ENCODE measurements at places on chromosomes 12 and 14.
A peak's percentile ranks its signal among the peaks of the same experiment; 100 is the strongest.

- DNase-seq: peak; percentile 46
Measured at GRCh38 chr12:3752741-3753486, at the start of gene CRACR2A. Gene CRACR2A (minus strand): TSS chr12:3753109. CDS start chr12:3696999, 56,110 bp downstream.

DNA sequence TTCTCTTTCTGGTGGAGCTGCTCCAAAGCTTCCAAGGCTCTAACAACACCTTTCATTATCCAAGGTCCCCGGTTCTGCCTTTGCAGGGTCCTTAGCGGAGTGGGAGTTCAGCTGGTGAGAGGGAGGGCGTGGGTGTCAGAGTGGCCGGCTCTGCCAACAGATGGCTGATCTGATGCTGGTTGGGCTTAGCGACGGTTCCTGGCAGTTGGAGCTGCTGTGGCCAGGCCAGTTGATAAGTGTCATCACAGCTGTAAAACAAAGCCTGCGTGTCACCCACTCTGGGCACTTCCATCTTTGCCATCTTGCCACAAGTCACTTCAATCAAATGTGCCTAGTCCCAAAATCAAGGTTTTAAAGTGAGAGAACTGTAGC, 36.3 kb downstream of the RIN3 start:
- peak; percentile 47 for DNase-seq

- DNase-seq: no peak
Measured at GRCh38 chr14:64696355-64696857, 7.8 kb upstream of the PLEKHG3 start.

DNA sequence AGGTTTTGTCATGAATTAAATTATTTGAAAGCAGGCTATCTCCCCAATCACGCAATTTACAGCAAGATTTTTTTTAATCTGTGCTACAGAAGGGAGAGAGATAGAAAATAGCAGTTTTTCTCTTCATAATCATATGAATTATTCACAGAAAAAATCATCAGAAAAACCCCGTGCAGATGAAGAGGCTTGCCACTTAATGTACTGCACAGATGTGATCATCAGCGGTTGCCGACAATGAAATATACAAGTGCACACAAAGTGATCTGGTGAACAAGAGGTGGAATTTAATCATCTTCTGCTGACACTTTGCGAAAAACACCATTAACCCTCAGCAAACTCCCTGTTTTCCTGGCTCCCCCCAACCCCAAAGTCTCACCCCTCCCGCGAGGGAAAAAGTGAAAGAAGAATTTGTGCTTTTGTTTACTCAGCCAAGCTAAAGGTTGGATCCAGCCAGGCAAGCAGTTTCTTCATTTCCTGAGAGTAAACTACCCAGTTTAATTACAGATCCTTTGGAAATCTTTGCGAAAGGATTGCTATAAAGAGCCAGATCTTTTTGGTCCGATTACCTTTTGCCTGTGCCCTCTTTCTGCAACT, 3.1 kb upstream of the LMO3 start:
- no peak for DNase-seq

DNA sequence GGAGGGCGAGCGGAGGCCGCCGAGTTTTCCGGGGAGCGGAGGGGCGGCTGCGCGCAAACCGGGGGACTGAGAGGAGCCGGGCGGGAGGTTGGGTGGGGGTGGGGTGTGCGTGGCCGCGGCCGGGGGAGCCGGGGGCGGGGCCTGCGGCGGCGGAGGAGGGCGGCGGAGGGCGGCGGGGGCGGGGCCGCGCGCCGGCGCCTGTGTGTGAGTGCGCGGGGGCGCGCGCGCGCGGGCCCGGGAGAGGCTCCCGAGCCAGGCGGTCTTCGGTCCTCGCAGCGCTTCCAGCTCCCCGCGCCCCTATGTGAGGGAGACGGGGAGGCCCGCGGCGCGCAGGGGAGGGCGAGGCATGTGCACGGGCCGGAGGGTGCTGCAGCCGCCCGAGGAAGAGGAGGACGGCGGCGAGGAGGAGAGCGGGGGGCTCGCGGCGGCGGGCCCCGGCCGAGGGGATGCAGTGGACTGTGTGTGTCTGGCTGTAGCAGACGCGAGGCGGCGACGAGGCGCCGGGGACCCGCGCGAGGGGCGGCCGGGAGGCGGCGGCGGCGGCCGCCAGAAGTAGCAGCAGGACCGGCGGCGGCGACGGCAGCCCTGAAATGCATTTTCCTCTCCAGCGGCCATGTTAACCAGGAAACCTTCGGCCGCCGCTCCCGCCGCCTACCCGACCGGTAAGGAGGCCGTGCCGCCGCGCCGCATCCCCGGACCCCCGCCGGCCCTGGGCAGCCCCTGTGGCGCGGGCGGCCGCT, at the start of gene DYRK2:
TSS of gene DYRK2 (plus strand) at position 225 of the 740 bp plus-strand sequence. CDS start at position 614, 389 bp downstream.
- DNase-seq: peak; percentile 46

DNA sequence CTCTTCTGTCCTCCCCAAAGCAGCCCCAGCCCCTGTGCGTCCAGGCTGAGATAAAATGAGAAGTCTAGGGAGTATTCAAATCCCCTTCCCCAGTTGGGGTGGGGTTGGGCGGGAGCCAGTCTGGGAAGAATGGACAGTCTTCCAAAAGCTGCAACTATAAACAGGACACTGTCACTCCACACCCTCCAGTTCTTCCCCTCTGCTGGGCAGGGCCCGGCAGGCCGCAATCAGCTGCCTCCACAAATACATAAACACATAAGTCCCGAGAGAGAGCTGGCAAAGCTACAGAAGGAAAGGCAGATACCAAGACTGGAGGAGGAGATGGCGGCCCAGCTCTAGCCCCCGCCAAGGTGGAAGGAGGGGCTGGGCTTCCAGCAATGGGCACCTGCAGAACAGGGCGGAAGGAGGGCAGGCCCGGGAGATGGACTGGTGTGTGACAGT, 12.7 kb downstream of the LTBP2 start:
- DNase-seq: no peak

- DNase-seq: peak; percentile 19
Measured at GRCh38 chr12:130192642-130193345, 30.5 kb downstream of the FZD10 start.

DNA sequence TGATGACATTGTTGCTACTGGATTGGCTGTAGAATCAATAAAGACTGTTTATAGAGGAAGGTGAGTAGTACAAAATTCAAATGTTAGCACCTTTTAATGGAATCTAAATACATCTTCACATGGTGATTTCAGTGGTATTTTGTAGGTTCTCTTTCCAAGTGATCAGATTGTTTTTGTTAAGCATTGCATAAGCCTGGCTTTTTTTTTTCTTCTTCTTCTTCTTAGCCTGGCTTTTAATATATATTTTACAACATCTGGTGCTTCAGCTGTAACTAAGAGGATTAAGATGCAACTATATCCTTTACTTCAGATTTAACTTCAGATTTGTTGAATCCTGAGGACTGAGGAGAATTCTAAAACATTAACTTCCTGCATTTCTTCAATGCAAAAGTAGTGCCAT, 57.3 kb upstream of the ATF1 start:
- no peak for DNase-seq

- DNase-seq: no peak
Measured at GRCh38 chr12:28708918-28709371, 440.1 kb upstream of the FAR2 start.

- DNase-seq: no peak
Measured at GRCh38 chr12:41795051-41795600, 349.5 kb downstream of the GXYLT1 start.

DNA sequence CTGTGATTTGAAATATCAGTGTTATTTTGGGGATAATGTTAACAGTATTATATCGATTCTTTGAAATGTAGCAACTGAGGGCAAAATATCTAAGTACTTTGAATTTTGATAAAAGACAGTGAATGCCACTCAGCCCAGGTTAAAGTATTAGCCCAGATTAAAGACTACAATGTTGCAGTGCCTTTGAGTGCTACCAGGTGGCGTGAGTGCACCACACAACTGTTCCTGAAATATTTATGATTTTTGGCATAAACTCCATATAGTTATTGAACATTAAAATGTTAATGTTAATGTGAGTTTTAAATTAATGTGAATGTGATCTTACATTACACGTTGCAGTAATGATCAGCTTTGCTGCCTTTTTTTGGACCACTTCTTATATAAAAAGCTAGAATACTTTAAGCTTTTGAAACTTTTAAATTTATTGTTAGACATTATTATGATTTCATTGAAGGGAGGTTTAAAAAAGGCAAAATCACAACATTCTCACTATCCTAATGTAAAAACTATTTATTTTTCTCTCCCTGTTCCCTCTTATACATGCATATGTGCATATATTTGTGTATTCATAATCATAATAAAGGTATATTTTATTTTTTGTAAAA, 22.5 kb downstream of the MRPS35 start:
- DNase-seq: no peak

DNA sequence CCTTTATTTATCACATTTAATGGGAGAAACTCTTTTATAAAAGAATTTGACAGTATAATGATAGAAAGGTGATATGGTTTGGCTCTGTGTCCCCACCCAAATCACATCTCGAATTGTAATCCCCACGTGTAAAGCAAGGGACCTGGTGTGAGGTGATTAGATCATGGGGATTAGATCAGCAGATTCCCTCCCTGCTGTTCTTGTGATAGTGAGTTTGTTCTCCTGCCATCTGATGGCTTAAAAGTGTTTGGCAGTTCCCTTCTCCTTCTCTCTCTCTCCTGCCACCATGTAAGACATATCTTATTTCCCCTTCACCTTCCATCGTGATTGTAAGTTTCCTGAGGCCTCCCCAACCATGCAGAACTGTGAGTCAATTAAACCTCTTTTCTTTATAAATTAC, 1110.3 kb downstream of the FLRT2 start:
- DNase-seq: no peak

- DNase-seq: peak; percentile 56
Measured at GRCh38 chr14:28764257-28765160, 2.1 kb upstream of the FOXG1 start.

- DNase-seq: no peak
Measured at GRCh38 chr14:86852530-86852929, 1140.5 kb downstream of the GALC start.

DNA sequence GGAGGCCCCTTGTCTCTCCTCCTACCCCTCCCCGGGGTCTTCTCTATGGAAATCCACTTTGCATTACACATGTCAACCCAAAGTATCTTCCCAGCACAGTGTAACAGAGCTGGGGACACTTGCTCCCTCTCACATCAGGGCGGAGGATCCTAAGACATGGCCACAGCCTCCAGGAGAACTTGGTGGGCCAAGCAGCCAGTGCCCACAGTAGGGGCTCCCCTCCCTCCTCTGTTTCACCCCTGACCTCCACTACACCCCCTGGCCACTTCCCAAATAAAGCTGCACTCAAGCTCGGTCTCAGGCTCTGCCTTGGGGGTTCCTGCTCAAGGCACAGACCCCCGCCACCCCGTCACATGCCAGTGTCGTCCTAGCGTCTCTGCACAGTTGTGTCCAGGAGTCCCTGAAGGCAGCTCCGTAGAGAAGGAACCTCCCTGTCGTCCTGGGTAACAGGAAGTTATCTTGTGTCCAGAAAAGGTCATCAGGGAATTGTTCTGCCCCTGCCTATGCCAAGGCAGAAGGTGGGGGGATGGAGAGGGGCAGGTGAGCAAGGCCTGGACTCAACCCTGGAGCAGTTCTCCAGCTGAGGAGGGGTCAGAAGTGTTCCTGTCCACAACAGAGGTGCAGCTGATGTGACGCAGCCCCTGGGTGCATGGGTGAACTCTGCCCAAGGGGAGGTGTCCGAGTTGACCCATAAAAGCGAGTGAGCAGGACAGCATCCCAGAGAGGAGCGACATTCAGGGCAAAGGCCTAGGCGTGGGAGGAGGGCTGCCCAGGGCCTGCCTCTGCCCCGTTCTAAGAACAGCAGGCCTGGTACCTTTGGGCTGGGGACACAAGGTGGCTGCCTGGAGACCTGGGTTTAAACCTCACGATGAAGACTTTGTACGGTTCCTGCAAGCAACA, 25.5 kb downstream of the DIO3 start:
- DNase-seq: no peak

- DNase-seq: no peak
Measured at GRCh38 chr12:67661311-67662021, 12.9 kb downstream of the DYRK2 start.

- no peak for DNase-seq
Measured at GRCh38 chr12:104704224-104704779, 247.6 kb downstream of the CHST11 start.

GRCh38 chr12:22978962-22979361, 354.0 kb downstream of the ETNK1 start:
- no peak for DNase-seq

DNA sequence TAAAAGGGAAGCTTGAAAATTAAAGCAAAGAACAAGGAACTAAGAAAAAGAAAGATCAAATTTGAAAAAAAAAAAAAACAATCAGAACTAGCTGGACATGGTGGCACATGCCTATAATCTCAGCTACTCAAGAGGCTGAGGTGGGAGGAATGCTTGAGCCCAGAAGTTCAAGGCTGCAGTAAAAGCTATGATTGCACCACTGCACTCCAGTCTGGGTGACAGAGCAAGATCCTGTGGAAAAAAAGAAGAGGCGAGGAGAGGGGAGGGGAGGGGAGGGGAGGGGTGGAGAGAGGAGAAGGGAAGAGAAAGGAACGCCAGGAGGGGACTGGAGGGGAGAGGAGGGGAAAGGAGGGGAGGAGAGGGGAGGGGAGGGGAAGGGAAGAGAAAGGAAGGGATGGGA, 43.0 kb downstream of the EEA1 start:
- no peak for DNase-seq

DNA sequence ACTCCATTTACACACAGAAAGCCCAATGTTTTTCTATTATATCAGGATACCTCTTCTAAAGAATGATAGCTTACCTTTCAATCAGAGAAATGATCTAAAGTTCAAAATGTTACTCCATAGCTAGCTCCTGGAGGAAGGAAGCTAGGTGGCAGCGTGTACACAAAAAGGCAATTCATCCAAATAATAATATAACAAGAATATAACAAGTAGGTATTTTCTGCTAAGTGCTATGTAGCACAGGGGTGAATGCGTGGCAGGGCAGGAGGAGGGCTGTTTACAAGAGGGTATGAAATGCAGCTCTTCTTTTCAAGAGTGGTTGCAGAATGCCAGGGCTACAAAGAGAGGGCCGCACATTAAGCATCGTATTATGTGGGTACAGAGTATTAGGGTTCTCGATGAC, 663 bp upstream of the SNAPC1 start:
- DNase-seq: no peak

DNA sequence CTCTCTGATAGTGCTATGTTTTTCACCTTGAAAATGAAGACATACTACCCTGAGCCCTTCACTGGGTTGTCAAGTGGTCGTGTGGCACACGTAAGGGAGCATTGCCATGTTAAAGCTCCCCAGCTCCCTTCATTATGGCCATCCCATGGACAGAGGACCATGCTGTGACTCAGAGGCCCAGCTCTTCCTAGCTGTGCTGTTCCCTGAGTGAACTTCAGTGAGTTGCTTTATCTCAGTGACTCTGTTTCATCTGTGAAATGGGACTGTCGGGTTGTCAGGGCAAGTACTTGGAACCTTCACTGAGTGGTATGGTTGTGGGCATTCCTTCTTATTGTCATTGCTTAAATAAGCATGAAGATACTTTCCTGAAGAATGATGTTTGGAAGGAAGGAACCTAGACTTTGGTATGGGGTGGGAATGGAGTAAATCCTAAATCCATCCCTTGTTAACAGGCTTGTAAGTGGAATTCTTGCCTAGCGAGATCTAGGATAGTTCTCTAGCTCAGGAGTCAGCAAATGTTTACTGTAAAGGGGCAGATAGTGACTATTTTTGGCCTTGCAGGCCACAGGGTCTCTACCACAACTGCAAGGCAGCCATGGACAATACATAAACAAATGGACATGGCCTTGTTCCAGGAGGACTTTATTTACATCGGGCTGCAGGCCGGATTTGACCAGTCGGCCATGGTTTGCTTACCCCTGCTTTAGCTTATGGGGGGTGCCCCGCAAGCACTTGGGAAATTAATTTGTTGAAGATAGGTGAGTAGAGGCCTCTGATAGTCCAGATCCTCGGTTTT, 283.5 kb downstream of the ZFP36L1 start:
- DNase-seq: no peak
